ENCODE measurements at places on chromosomes 16 and 17.
A peak's percentile ranks its signal among the peaks of the same experiment; 100 is the strongest.

DNA sequence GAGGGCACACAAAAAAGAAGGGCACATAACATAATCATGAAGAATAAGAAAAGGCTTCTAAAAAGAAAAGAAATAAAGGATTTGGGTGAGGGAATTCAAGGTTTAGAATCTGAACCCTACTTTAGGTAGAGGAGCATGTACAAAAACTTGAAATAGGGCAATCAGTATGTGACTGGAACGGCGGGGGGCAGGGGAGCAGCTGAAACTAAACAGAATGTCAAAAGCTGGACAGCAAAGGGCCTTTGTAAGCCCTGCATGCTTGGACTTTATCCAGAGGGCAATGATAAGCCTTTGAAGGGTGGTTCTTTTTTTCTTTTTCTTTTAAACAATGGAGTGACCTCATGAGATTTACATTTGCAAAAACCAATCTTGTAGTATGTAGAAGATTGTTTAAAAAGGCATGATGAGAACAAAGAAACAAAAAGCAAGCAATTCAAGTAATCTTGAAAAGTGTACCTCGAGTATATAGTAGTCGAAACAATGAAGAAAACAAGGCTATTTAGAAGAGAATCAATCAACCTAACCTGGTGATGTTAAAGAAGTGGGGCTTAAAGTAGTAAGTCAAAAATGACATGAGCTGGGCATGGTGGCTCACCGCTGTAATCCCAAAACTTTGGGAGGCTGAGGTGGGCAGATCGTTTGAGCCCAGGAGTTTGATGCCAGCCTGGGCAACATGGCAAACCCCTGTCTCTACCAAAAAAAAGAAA, 46.7 kb upstream of the ANKFY1 start:
- DNase-seq: no peak

GRCh38 chr16:72913551-72913950, 134.4 kb downstream of the ZFHX3 start:
- DNase-seq: no peak

GRCh38 chr16:55357241-55357640, 33.2 kb downstream of the IRX6 start:
- DNase-seq: no peak

DNA sequence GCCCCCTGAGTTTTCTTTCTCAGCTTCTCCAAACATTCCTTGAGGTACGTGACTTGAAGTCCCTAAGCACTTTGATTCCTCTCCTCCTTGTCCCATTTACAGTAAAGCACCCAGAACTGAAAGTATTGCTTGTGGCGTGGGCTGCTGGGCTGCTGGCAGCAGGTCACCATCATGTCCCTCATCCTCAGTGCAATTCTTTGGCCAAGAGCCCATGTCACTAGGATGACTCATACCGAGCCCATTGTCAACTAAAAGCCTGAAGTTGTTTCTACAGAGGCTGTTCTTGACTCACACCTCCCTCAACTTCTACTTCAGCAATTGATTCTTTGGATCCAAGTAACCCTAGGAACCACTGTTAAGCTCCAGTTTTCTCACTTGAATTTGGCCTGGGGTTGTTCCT, 54.3 kb downstream of the KPNA2 start:
- peak; percentile 26 for DNase-seq

DNA sequence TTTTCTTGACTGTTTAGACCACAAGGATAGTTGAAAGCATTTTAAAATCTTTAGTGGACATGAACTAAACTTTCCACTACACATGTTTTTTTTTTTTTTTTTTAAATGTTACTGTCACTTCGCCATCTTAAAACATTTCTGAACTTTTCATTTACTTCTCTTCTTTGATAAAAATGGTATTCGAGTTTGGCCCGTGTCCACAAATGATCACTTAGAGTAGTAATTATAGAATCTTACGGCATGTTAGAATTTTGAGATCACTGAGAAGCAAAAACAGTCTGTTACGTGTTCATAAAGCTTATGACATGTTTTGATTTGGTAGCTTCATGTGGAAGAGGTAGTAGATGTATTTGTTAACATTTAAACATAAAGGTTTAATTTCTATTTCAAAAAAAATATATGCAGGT, 1.1 kb downstream of the NSRP1 start:
- DNase-seq: no peak

GRCh38 chr17:62870030-62870541, 62.0 kb upstream of the MARCHF10 start:
- no peak for DNase-seq

- DNase-seq: no peak
Measured at GRCh38 chr17:78362671-78363070, 2.8 kb upstream of the SOCS3 start.

DNA sequence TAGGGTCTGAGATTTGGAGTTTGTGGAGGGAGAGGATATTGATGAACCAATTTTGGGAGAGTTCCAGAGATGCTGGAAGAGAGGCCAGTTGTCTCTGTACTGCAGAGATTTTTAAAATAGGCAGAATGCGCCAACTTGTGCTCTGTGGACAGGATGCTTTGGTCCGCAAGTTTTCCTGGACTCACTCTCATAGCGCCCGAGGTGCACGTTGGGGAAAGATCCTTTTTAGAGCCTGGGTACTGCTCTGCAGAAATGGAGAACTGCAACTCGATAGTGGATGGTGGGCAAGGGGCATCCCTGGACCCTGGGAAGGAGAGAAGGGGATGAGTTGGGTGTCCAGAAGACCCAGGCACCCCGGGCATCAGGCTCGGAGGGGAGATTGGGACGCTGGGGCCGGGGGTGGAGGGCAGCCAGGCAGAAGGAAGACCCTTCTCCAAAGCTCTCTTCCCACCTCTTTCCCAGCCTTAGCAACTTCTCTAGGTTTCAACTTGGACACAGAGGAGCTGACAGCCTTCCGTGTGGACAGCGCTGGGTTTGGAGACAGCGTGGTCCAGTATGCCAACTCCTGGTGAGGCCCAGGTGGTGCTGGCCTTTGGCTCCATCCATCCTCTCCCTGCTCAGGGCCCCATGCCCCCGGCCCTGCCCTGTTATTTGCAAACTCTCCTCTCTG, 590 bp downstream of the ITGAX start:
- DNase-seq: no peak
